A172 (cell line): ENCODE measurements at places on chromosomes 12 and 14. TPM values are rescaled to one million over a fixed set of nuclear protein-coding genes. Genes with fewer than 3 reads are reported as not detected.

Gene GPRC5D
- total RNA-seq = not detected in 2 replicates

DNA sequence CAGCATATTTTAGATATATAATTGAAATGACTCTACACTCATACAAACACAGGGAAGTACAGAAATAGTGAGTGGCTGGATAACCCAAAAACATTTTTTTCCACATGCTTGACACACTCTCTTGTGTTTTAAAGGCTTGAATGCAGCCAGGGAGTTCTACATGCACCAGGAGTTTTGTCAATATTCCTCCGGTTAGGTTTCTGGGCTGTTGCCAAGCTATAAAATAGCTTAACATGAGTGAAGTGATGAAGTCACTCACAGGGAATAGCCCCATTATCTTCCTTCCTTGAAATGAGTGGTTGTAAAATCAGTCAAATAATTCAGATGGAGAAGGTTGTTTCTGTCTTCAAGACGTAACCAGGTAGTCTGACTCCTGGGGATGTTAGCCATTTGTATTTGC lies 582.7 kb downstream of the SLC6A15 start:
- DNase-seq = no peak

DNA sequence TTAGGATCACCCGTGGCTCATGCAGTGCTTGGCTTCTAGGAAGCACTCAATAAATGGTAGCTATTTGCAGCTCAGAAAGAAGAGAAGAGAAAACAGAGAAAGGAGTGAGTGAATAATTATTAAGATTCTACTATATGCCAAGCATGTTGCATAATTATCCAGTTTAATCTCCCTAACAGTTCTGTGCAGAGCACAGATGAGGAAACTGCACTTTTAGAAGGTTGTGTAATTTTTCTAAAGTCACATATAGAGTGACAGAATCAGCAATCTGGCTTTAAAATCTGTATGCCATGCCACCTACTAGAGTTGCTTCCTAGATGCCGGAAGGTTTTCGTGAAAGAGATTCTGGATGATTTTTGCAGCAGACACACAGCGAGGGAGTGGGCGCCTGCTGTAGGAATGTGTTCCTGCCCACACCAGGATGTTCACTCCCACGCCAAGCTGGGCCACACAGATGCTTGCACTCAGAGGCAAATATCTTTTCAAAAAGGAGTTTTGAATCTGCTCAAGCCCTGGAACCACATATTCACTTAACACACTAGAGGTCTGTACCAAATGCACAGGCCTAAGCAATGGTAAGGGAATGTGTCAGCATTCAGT lies 50.2 kb upstream of the SMCO2 start:
- DNase-seq = no peak

- no peak for DNase-seq
These were observed 97.1 kb downstream of the DUSP16 start for GRCh38 chr12:12465522-12465921.

DNA sequence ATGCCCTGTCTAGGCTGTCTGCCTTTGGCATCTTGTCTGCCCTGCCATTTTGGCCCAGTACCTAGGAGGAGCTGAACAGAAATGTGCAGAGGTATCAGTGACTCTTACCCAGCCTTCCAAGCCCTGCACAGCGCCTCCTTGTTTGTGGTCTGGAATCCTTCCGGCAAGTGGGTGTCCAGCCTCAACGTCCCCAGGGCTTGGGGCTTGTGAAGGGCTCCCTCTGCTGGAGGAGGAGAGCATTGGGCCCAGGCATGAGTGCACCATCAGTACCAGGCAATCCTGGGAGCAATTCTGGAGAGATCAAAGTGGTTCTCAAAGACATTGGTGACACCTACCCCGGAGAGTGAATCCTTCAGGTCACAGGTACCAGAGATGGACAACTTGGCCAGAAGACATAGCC lies 2.4 kb upstream of the TCL1B start:
- no peak for DNase-seq
